ENCODE measurements at places on chromosomes 2 and 18. TPM values are rescaled to one million over a fixed set of nuclear protein-coding genes. Genes with fewer than 3 reads are reported as not detected.

DNA sequence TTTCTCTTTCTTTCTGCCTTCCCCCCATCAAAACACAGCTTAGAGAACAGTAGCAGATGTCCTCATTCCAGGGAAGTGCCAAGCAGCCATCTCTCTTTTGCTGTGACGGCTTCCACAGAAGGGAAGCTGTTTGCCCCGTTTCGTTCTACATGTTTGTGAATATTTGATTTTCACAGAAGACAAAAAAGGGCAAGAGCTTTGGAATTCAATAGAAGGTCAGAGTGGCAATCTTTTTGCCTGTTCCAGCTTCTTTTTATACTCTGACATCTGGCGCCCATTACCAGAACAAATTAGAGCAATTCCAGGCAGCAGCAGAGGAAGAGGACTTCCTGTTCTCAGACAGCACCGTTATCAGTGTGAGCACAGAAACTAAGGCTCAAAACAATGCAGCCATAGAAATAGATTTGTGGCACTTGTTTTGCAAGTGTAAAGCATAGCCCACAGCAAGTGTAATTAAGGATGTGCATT, 79.0 kb upstream of the CDH19 start:
- peak; percentile 52 for DNase-seq

DNA sequence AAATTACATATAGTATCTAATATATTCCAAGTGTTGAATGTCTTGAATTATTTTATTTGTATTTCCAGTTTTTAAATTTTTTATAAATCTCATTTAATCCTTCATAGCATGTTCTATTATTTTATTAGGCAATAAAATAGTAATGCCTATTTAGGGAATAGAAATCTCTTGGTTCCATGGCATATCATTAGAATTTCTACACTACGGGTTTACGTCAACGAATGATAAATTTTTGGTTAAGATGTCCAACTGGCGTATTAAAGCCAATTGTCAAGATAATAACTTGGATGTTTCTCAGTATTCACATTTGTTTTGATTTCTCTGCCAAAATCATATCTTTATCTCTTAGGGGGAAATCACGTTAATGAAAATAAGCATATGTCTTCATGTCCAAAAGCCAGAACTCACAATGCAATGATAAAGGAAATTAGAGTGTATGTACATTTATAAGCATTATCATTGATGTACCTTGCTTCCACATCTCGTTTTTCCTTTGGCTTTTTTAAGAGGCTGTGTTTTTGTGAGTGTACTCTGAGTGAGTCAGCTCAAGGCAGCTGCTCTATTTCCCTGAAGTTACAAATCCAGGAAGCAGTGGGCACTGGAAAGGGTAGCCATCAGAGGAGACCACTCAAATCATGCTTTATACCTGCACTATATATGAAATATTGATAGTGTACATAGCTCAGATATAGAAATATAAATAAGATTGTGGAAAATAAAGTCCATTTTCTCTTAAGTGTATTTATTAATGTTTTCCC, 115.8 kb upstream of the PDE1A start:
- peak; percentile 11 for DNase-seq

DNA sequence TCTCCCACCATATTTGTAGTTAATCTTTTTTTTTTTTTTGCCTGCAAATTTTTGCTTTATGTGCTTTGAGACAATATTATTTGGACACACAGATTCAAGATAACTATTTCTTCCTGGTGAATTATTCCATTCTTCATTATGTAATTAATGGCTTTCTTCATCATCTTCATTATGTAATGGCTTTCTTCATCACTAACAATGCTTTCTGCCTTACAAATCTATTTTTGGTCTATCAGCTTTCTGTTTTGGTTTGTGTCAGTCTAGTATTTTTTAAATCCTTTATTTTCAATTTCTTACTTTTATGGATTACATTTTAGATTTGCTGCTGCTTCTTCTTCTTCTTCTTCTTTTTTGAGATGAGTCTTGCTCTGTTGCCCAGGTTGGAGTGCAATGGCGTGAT, 60.5 kb downstream of the MSH6 start:
- no peak for DNase-seq

- no peak for DNase-seq
These were observed 3.6 kb downstream of the CELF4 start for GRCh38 chr18:37561986-37562385.

DNA sequence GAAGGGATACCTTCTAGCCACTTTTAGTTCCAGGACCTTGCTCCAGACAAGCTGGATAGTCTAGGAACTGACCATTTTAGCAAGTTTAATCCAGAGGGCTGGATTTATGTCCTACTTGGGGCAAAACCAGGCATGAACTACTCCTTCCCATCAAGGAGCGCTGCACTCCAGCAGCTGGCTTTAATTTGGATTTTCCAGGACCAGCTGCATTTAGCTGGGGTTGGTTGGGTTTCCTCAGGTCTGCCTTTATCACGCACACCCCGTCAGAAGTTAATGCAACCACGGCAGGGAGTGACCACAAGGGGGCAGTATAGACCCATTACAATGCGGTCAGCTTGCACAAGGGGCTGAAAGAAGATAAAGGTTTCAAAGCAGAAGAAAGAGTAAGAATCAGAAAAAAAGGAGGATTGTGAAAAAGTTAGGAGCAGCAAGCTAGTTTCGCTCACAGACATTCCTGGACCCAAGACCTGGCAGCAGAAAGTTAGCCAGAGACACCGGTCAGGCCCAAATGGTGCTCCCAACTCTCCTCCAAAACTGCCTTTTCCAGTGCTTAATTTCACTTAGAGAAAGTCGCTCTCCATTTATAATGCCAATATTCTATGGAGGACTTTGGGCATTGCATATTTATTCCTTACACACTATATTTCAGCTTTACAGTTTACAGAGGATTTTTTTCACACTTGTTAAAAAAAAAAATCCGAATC, 40.1 kb downstream of the SLC4A1AP start:
- DNase-seq = peak; percentile 88

DNA sequence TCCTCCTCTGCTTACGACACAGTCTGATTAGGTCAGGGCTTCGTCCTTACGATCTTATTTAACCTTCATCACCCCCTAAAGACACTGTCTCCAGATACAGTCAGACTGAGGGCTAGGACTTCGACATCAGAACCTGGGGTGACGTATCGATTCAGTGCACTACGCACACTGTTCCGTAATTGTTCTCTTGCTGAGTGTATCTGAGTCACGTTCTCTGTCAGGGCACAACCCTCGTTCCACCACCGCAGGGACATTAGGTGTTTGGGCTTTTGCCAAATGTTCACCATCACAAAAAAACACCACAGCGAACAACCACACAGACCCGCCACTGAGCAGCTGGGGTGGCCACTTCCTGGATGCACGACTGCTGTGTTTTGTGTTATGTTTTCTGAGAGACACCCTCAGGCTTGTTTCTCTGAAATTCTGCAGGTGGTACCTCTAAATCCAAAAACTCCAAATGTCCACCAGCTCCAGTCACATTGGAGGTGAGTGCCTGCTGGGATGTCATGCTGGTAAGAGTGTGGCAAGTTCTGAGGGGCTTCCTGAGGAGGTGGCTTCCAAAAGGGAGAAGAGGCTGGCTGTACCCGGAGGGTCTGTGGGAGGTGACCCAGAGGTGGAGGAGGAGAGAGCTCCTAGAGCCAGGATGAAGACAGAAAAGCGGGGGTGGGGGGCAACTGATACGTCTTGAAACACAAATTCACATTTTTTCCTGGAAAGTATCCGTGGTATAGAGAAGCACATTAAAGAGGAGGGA, 66.6 kb downstream of the ADNP2 start:
- no peak for DNase-seq

DNA sequence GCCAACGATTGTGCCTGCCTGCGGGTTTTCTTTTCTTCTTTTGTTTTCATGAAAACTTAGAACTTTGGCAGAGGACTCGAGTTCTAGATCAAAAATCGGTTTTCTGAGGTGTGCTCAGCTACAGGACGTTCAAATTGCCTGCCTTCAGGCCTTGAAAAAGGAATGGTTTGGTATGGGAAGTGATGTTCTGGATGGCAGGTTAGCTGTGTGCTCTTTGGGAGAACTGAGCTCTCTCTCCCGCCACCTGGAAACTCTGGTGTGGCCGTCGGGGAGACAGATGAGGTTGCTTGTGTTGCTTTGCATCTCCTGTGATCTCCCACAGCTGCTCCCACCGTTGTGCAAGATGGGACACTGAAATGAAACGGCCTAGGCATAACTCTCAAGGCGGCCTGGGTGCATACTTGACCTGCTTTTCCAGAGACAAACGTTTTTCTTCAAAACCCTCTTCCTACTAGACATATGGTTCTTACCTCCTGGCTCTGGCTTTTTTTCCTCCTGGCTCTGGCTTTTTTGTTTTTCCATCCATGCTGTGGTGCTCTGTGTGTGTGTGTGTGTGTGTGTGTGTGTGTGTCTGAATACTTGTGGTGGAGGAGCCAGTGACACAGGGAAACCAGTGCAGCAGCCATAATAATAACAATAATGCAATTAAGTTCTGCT, 2.0 kb downstream of the FMNL2 start:
- DNase-seq = peak; percentile 50

GRCh38 chr2:203484266-203485112, 50.6 kb downstream of the RAPH1 start:
- no peak for DNase-seq

The GREB1 gene
- 2.7 TPM for polyA plus RNA-seq

DNA sequence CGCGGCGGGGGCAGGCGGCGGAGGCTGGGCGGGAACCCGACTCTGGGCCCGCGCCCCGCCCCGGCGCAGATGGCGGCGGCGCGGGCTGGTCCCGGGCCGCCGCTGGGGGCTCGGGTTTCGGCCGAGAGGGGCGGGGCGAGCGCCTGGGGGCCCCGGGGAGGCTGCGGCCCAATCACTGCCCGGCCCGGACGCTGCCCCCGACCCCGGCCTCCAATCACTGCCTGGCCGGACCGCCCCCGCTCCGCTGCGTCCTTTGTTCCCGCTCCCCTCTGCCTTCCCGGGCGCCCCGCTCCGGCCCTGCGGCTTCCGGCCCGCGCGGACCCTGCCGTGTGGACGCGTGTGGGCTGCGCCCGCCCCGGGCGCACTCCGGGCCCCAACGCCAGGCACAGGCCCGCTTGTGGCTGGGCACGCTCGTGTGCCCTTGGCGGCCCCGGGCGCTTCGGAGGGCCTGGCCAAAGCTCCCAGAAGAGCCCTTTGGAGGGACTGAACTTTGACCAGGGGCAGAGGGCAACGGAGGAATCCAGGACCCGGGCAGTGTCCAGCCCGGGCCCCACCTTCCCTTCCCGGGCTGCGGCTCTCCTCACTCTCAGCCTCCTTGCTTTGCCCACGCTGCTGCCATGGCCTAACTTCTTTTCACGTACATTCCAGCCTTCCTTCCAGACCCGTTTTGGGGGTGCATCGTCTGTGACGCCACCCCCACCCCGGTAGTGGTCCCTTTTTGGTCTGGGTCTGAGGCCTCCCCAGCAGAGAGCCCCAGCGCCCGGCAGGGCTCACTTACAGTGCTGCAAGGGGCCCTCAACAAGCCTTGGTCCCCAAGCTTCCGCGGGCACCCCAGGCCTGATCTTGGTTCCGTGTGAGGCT, 27.1 kb upstream of the PTMA start:
- DNase-seq = peak; percentile 99

The LANCL1 gene
- 52.6 TPM for polyA plus RNA-seq

DNA sequence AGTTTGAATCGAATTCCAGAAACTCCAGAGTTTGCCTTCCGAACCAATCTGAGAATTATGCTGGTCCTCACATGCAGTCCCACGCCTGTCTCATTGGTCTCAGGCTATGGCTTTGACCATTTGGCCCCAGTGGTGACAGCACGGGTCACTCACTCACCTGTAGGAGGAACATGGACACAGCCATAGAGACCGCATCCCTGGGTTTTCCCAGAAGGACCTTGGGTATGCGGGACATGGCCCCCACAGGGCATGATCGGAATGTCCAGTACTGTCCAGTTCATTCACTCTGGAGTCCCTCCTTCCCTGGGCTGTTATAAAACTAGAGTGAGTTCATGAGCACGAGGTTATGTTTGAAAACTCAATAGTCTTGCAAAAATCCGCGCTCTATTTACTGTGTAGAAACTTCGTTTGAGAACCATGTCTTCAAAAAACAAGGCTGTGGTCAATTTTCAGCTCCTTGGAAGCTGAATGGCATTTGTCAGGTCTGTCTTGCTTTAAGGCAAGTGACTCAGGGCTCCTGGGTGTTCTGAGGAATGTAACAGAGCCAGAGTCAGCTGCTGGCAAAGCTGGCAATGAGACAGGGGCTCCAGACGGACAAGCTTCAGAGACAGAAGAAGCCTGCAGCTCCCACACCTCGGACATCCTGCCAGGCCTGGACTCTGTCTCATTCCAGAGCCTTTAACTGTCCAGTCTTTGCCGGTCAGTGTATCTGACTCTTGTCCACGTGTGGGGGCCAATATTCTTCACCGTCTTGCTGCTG, 86.7 kb upstream of the TMEM18 start:
- DNase-seq = no peak
